ENCODE measurements at places on chromosomes 12 and 14.

DNA sequence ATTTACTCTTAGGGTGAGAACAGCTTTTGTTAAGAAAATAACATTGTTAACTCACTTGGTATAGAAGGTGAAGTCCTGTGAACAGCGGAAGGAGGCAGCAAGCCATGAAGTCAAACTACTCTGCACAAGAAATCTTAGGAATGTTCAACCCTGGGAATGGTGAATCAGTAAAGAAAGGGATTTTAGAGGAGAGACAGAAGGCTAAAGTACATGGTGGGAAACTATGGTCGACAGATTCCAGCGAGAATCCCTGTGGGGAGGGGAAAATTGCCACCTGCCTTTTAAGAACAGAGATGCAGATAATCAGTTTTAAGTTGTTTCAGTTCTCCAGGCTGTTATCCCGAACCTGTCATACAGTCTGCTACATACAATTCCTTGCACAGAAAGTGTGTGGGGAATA, 63.2 kb upstream of the PTPRR start:
- no peak for DNase-seq

DNA sequence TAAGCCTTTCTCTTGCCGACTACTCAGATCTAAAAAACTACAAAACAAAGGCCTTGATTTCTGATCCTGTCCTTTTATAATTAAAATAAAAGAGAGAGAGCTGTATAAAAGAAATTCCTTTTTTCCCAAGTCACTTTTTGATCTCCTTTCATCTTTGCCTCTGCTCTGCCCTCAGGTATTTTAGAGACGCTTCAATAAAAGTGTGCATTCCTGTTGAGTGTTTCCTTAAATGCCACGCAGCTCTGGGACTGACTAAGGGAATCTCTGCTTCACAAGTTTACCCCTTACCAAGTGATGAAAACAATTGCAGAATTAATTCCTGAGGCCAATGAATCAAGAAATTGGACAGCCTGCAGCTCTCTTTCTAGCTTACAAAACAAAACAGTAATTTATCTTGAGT, 1109.8 kb downstream of the TMTC2 start:
- DNase-seq: no peak

- DNase-seq: peak; percentile 75
Observed at GRCh38 chr12:51897181-51897580, 9.3 kb downstream of the ANKRD33 start.

DNA sequence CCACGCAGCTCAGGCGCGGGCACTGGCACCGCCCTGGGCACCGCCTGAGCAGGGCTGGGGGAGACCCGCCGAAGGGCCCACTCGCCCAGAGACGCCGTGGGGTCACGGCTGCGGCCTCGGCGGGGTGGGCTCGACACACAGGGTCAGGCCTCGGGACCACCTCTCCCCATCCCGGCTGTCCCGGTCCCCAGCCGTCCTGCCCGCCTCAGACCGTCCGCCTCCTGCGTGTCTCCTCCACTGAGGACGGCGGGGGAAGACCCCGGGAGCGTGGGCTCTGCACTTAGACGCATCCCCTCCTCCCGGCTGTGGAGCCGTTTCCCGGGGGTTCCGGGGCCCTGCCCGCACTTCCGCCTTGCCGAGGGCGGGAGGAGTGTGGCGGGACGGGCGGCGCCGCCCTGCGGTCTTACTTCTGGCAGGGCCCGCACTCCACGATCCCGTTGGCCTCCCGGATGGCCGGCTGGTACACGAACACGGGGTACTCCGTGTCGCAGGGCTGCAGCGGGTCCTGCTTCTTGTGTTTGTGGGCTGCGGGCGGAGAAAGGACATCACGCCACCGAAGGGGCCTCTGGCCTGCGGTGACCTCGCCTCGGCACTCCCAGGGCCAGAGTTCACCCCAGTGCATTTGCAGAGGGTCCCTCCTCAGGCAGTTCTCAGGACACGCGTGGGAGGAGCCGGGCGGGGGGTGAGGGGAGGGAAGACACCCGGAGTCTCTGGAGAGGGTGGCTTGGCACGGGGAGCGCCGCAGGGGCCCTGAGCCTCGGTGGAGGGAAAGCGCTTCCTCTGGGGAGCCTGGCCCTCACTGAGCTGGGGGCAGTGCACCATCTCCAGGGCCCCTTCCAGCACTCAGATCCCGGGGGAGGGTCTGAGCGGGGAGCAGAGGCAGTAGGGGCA, 23.1 kb upstream of the LRTM2 start:
- DNase-seq: no peak

DNA sequence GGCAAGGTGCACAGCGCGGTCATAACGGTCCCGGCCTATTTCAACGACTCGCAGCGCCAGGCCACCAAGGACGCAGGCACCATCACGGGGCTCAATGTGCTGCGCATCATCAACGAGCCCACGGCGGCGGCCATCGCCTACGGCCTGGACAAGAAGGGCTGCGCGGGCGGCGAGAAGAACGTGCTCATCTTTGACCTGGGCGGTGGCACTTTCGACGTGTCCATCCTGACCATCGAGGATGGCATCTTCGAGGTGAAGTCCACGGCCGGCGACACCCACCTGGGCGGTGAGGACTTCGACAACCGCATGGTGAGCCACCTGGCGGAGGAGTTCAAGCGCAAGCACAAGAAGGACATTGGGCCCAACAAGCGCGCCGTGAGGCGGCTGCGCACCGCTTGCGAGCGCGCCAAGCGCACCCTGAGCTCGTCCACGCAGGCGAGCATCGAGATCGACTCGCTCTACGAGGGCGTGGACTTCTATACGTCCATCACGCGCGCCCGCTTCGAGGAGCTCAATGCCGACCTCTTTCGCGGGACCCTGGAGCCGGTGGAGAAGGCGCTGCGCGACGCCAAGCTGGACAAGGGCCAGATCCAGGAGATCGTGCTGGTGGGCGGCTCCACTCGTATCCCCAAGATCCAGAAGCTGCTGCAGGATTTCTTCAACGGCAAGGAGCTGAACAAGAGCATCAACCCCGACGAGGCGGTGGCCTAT, 875 bp downstream of the HSPA2 start:
- peak; percentile 8 for DNase-seq

Measured in dermis microvascular lymphatic vessel endothelial cell (primary cell).